ENCODE measurements at places on chromosomes 2 and 18.

DNA sequence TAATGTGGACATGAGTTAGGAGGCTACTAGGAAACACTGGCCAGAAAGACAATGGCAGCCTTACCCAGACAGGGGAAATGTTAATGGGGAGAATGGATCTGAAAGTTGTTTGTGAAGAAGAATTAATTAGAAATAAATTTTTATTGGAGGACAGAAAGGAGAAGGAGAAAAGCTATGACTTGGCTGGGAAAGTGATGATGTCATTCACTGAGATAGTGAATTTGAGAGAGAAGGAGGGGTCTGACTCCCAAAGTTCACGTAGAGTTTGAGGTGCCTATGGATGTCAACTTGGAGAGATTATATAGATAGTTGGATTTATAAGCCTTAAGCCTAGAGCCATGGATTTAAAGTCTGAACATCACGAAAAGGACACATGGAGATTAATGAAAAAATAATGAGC lies 144.6 kb upstream of the ZNF521 start:
- DNase-seq = no peak

GRCh38 chr18:35348001-35348400 lies 3.8 kb upstream of the ZNF24 start:
- no peak for DNase-seq

DNA sequence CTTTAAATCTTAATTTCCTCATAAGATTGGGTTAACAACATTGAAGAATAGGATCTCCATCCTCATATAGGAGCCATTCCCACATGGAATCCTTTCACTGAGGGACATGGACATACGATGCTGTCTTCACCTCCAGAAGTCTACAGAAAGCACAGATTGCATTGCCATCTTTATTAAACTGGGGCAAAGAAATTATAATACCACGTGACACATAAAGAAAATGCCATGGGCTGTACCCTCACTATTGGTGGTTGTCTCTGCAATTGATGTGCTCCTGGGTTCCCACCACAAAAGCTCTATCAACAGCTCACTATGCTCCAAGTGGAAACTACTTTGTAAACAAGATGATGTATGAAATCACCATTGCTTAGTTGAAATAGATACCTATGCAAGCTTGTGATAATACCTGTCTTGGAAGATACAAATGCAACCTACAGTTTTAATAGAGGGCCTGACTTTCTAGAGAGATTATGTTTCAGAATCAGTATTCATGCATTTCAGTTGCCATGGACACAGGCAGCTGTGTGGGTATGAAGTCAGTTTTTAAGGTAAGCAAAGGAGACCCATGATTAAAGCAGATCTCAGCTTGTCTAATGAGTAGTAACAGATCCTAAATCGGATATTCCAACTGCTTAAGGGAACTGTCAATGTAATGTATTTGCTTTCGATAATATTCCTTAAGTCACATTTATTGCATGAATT lies 337.0 kb downstream of the RAD51AP2 start:
- no peak for DNase-seq

GRCh38 chr2:10239561-10239967 lies 63.1 kb upstream of the HPCAL1 start:
- no peak for DNase-seq

DNA sequence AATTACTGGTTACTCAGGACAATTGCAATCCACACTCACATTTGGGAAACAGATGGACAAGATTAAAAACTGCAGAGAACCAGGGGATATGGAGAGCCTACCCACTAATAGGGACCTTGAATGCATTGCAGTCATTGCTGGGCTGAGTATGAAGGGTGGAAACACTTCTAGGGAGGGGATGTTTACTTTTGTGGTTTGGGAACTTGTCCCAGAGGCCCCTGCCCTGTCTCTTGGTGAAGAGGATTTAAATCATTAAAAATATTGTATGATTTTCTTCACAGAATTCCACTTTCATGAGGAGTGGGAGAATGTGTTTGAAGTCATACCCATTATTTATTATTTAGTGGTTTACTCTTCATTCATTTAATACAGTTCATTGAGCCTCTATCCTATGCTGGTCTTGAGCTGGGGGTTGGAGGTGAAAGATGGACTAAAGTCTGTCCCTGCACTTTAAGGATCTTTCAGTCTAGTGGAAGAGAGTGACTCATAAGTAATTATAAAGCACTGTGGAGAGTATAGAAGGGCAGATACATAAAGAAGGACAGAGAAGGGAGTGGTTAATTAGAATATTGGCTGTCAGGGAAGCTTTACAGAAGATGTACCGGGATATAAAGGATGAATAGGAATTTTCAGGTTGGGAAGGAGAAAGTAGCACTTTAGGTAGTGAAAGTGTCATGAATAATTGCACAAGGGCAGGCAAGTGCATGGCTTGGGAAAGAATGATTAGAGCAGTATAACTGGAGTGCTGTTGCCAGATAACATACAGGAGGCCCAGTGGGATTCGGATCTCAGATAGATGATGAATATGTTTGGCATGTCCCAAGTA lies 313.4 kb downstream of the LPIN1 start:
- DNase-seq = no peak

All from stimulated activated naive CD8-positive, alpha-beta T cell treated with anti-CD3 and anti-CD28 coated beads, Interleukin-15, Interleukin-2, amounts not matched to agents 100 U/mL and 50 U/mL, for 24 hours (primary cell).